ENCODE measurements at places on chromosomes 3 and 15.

GRCh38 chr3:41808152-41808551 is 153.8 kb downstream of the ULK4 start:
- DNase-seq: peak; percentile 48

GRCh38 chr3:143263852-143264513 is 144.4 kb downstream of the CHST2 start:
- DNase-seq: peak; percentile 9

DNA sequence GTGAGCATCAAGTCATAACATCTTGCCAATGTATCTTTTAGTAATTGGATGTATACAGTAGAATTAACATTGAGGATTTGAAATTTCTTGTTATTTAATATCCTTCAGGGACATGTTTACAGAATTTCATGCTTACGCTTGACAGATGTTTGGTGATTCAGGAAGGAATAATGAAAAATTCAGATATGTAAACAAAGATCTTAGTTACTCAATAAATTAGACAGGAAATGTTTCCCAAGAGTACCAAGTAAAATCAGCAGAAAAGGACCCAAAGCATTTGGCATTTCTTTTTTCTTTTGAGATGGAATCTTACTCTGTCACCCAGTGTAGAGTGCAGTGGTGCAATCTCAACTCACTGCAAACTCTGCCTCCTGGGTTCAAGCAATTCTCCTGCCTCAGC is 4.7 kb upstream of the COL6A5 start:
- peak; percentile 22 for DNase-seq

- DNase-seq: no peak
Observed at GRCh38 chr15:83210619-83211018, 3.0 kb upstream of the HDGFL3 start.

- no peak for DNase-seq
Observed at GRCh38 chr3:55888282-55888885, 401.3 kb upstream of the WNT5A start.

DNA sequence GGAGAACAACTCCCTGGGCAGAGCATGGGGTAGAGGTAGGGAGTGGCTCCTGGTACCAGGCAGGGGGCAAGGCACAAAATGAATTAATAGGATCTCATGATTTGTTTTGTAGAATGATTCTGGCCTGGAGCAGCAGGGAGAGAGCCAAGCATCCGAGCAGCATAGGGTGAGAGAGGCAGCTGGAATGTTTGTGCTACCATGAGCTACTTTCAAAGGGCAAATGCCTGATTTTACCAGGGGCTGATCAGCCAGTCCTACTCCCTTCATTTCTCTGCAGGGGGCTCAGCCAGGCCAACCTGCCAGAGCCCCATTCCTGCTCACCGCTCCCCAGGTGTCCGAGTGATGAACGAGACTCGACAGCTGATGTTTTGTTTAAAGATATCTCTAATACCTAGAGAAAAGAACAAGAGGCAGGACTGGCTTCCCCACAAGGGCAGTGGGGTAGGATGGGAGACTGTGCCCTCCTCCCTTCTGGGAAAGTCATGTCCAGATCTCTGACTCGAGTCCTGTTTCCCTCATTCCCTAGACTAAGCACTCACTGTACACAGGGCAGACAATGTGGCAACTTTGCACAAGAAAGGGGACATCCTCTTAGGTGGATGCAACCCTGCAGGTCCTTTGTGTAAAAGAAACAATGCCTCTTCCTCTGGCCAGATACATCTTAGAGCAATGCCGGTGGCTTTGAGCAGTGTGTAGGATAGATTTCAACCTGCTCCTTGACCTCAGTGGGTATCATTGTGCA is 12.9 kb downstream of the DUOX2 start:
- no peak for DNase-seq

- no peak for DNase-seq
Observed at GRCh38 chr15:41323611-41324010, 8.8 kb downstream of the OIP5 start.

- DNase-seq: no peak
Observed at GRCh38 chr3:69162308-69162980, 40.0 kb upstream of the LMOD3 start.

GRCh38 chr15:73972984-73973682 is 19.0 kb downstream of the STOML1 start:
- DNase-seq: peak; percentile 90

DNA sequence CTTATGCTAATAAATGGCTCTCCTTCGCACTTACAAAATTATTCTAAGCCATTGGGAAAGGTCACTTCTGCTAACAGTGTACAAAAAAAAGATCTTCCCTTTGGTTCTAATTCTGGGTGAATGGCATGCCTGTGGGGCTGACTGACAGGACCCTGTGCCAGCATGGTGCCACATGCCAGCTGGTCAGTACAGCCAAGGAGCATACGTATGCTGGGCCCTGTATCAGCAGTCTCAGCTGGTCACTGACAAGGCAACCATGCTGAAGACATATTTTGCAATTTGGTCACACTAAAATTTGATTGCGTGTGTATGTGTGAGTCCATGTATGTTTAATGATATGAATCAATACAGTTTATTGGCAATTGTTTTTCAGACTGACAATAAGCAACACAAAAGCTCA is 246.1 kb downstream of the TBL1XR1 start:
- no peak for DNase-seq

DNA sequence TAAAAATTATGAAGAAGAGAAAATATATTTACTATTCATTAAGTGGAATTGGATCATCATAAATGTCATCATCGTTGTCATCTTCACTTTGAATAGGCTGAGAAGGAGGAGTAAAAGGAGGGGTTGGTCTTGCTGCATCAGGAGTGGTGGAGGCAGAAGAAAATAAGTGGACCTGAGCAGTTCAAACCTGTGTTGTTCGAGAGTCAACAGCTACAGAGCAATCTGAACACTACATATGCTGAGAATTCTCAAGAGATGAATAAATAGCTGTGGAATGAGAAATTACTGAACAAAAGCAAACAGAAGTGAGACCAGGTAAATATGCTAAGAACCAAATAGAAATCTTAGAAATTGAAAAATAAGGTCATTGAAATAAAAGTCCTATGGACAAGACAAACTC is 32.3 kb upstream of the CCK start:
- DNase-seq: no peak

GRCh38 chr3:141280086-141280485 is 48.5 kb downstream of the PXYLP1 start:
- DNase-seq: no peak

GRCh38 chr3:134852893-134853351 is 57.9 kb downstream of the EPHB1 start:
- DNase-seq: no peak

- DNase-seq: no peak
Observed at GRCh38 chr3:51538115-51538458, 432 bp upstream of the RAD54L2 start.

- peak; percentile 40 for DNase-seq
Observed at GRCh38 chr15:70875001-70875782, 17.0 kb downstream of the THAP10 start.

DNA sequence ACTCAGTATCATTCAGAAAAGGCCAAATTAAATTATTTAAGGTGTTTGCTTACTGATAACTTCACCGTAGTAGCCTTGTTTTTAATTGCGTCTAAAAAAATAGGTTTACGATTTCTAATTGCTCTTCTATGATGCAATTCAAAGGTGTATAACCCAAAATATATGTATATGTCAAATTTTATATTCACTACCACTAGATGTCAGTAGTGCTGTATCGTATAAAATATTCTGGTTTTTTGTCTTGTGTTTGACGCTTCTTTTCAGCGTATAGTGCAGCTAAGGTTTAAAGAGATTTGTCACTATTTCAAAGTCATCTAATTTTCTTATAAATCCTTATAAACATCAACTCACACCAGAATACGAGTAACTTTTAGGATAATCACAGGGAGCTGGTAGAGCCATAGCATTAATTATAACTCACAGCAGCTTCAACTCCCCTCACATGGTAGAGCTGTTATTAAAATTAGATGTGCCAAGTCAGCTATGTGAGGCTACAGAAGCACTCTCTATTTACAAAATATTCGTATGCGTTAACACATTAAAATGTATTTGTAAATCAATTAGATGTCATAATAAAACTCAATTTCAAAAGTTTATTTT is 3.5 kb downstream of the PFN2 start:
- DNase-seq: peak; percentile 75

DNA sequence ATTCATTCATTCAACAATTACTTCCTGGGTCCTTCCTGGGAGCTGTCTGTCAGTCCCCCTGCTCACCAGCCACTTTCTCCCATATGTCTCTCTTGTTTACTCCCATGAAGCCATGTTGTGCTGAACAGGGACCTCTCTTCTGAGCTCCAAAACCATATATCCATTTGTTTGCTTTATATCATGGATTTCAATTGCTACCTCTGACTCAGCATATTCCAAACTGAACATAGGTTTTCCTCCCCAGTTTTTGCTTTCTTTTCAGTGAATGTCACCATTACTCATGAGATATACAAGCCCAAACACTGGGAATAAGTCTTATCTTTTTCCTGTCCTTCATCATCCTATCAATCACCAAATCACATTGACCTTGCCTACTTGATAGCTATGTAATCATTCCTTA is 152.5 kb upstream of the P2RY1 start:
- DNase-seq: no peak

GRCh38 chr15:64187396-64188191 is 24.8 kb upstream of the PPIB start:
- DNase-seq: peak; percentile 58

GRCh38 chr3:17188378-17188777 is 303.6 kb downstream of the PLCL2 start:
- no peak for DNase-seq

DNA sequence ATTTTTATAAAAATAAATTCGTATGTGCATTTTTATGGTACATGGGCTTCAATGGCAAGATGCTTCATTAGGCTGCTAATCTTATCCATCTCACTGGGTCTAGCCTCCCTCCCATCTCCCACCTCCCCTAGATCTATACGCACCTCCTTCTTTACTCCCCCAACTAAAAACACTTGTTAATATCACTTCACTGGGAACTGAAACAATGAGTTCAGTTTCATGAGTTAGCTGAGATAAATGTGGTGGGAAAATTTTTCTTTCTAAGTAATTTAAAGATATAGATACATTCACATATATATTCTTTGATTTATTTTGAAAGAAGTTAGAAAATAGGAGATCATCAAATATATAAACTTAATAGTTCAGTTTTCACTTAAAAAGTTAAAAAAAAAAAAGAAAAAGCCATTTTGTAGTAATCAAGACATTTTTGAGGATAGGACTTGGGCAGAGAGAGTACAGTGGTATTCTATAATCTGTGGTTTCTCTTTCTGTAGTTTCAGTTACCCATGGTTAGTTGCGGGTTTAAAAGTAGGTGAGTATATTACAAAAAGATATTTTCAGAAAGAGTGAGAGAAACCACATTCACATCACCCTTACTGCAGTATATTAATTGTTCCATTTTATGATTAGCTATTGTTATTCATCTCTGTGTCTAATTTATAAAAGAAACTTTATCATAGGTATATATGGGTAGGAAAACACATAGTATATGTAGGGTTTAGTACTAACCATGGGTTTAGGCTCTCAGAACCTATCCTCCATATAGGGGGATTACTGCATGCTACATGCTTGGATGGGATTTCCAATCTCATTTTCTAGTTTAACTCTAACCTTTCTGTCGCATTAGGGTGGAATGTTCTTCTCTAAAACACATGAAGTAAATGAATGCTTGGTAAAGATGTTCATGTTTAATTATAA is 316.0 kb upstream of the CBLB start:
- no peak for DNase-seq

DNA sequence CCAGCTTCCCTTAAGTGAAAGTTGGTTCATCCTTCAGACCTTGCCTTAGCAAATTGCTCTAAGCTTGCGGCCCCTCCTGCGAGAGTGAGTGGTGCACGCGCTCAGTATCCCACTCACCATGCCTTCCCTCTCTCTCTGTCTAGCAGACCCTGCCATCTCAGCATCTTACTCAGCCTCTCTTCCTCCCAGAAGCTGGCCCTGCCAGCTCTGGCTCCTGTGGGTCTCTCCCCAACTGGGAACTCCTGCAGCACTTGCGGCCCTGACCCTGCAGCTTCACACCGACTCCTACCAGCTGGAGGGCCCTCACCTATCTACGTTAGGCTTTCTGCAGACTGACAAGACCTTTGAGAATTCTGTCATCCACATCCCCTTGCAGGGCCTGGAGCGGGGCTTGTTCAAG is 286.1 kb upstream of the TLE3 start:
- DNase-seq: no peak

GRCh38 chr3:14804835-14805780 is 13.7 kb upstream of the FGD5 start:
- DNase-seq: no peak

DNA sequence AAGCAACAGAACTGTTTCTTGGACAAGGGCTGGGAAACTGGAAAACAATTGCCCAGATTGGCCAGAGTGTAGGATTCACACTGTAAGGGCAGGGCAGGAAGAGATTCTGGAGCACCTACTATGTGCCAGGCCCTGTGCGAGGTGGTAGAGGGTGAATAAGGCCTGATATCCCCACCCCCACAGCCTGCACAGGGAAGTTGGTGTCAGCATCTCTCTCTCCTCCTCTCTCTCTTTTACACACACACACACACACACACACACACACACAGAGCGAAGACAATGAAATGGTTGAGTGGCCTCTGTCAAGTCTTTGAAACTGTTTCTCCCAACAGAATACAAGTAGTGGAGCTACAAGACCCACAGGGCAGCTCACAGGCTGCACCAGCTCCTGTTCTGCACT is 47.1 kb upstream of the SLCO2A1 start:
- no peak for DNase-seq

DNA sequence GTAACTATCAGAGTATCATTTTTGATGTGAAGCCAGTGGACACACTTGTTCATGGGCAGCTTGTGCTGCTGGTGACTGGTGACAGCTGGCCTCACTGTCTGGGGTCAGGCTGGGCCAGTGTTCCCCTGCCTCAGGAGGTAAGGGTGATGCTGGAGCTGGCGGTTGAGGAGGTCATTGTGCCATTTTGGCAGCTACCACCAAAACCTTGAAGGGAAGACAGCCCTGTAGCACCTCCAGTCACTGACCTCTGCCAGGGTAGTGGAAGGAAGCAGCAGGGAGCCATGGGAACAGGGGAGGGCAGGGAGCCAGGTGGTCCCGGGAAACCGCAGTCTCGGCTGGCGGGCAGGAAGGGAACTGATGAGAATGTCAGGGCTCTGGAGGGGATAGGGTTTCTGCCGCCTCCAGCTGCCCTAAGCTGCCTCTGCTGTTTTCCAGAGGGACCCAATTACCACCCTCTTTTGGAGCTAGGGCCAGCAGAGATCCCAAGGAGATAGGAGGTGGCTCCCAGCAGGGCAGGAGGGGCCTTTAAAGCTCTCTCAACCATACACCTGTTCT is 24.8 kb downstream of the FOXL2NB start:
- DNase-seq: no peak

- DNase-seq: peak; percentile 47
Observed at GRCh38 chr3:4776399-4776979, 202.7 kb upstream of the BHLHE40 start.

GRCh38 chr3:46491089-46492070 is 6.4 kb upstream of the RTP3 start:
- no peak for DNase-seq

GRCh38 chr15:82124331-82125263 is 78.8 kb upstream of the MEX3B start:
- DNase-seq: no peak

- no peak for DNase-seq
Observed at GRCh38 chr3:35336601-35337000, 302.7 kb upstream of the ARPP21 start.
